Tibial nerve (tissue), 4 donors: ENCODE measurements at places on chromosomes 7 and 10. TPM values are rescaled to one million over a fixed set of nuclear protein-coding genes. Genes with fewer than 3 reads are reported as not detected.

GRCh38 chr10:29496341-29497162, 138.2 kb downstream of the SVIL start:
- peak; percentile 67 for DNase-seq

DNA sequence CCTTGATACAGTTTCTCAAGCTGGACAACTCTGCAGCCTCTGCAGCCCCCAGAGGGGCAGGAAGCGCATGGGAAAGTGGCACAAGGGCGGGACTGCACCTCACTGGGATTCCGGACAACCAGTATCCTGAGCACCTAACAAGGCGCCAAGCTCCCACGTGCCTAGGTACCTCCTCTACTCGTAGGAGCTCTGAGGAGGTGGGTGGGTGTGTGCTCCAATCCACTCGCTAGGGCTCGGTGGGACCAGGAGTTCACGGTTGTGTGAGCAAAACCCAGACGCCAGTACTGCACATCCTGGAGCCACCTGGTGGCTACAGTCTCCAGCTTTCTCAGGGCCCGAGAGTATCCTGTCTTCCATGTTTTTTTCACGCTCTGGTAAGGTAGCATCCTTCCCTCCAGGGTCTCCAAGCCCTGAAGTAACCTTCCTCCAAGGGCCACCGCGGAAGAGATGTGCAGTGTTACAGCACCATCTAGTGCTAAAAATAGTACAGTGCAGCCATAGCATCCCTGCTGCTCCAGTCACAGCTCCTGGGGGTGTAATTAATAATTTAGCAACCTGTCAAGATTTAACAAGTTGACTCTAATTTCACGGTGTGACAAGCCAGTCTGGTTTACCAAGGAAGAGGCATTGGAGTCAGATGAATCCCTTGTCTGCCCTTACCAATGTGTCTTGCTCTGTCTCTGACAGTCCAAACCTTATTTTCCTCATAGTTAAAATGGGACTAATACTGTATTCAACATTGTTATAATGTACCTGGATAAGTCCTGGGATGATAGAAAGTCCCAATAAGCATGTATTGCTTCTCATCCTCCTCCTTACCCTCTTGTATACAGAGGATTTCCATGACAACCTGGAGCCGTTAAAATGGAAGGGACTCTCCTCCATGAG, 70.4 kb downstream of the HERPUD2 start:
- DNase-seq: no peak

GRCh38 chr7:158682456-158682855, 22.1 kb downstream of the NCAPG2 start:
- DNase-seq: no peak

The HOXA11 gene
- 5.0 TPM for total RNA-seq

GRCh38 chr7:17532861-17533404, 234.5 kb downstream of the AHR start:
- DNase-seq: no peak

DNA sequence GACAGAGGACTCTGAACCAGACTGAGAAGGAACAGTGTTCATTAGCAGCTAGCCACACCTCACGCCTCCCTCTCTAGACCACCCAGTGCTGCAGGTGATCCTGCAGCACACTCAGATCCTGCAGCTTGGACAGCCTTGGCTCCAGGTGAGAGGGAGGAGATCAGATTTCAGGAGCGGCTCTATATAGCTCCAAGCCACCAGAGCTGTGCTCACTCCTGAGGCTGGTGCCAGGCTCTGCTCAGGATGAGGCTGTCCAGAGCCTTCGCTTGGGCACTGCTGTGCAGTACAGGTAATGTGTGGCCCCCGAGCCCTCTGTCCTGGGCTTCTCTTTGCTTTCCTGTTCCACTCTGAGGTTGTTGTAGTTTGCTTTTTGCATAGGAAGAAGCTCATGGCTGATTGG, 42.4 kb downstream of the C10orf120 start:
- DNase-seq: no peak

DNA sequence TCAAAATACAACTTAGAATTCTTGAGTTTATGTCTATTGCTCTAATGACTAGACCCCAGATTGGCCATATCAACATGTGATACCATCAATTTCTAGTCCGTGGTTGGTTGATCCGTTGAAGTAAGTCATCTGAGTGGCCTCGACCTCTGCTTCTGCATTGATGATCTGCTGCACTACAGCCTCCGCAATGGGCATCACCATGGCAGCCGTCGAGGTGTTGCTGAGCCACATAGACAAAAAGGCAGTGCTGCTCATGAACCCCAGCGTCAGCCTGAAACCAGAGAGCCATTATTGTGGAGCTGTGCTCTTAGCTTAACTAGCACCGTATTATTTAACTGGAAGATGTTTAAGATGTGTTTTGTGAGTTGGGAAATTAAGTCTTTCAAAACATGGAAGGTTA, 30.7 kb downstream of the SLC13A1 start:
- no peak for DNase-seq

GRCh38 chr7:100678291-100678984, 4.9 kb downstream of the GNB2 start:
- no peak for DNase-seq

The CCL24 gene
- total RNA-seq: not detected

GRCh38 chr7:33901847-33902246, 3.5 kb upstream of the BMPER start:
- DNase-seq: no peak

DNA sequence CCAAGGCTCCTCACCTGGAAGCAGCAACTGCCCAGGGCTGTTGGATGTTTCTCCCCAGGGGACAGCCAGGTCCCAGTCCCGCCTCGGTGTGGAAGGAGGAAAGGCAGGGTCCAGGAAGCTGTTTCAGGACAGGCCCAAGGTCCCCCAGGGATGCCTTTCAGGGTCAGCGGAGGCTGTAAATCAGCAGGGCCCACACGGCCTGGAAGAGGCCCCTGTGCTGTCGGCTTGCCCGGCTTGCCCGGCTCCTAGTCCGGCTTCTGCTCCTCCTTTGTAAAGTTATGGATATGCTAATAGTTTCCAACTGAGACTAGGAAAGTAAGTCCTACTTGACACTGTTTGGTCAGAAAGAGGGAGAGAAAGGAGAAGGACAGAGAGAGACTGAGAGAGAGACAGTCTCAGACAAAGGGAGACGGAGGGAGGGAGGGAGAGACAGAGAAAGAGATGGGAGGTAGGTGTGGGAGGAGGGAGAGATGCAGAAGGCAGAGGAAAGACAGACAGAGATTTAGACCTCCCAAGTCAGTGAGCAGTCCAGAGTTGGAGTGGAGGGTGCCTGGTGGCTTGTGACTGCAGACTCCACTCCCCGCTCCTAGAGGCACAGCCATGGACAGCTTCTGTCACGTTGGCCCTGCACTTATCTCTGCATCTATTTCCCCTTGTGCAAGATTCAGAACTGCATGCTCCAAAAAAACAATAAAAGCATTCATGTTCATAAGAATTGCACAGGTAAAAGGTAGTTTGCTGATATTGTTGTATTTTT, 10.5 kb downstream of the IKZF1 start:
- DNase-seq: no peak

DNA sequence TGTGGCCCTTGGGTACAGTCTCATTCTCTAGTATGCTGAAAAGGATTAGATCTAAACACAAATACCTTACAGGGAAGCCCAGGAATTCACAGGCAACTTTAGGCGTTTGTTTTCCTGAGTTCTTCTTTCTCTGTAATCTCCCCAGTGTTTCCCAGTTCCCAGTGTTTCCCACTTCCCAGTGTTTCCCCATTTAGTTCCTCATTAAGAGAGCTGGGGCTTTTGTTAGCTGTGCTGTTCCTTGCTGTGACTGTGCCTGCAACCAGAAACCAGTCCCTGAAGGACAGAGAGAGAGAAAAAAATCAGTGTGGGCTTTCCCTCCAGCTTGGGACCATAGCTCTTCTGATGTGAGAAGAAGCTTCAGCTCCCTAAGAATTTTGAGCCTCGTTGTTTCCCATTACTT, 802.9 kb upstream of the COBL start:
- no peak for DNase-seq

DNA sequence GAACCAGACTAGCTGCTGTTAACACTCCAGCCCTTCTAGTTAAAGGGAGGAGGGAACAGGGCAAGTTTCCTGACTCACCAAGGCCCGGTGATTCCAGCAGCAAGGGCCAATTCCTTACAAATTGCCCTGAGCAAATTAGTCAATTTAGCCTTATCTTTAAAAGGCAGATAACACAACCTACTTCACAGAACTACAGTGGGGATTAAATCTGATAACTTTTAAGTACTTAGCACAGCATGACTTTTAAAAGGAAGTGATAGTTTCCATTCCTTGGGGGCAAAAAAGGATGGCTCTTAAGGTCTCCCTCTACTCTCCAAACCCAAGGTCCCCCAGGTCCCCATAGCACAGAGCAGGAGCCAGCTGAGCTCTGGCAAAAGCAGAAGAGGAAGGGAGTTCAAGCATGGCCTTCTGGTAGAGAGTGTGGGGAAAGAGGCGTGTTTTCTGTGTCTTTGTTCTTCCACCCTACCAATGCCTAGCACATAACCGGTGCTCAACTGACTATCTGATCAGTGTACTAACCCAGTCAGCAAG, 4.0 kb downstream of the CDCA7L start:
- DNase-seq: no peak

The ADCK2 gene
- 34.5 TPM for total RNA-seq

The CFAP70 gene
- 8.6 TPM for total RNA-seq

The C10orf90 gene
- total RNA-seq: not detected

The OR2A42 gene
- total RNA-seq: not detected

The PCLO gene
- total RNA-seq: under 0.01 TPM

DNA sequence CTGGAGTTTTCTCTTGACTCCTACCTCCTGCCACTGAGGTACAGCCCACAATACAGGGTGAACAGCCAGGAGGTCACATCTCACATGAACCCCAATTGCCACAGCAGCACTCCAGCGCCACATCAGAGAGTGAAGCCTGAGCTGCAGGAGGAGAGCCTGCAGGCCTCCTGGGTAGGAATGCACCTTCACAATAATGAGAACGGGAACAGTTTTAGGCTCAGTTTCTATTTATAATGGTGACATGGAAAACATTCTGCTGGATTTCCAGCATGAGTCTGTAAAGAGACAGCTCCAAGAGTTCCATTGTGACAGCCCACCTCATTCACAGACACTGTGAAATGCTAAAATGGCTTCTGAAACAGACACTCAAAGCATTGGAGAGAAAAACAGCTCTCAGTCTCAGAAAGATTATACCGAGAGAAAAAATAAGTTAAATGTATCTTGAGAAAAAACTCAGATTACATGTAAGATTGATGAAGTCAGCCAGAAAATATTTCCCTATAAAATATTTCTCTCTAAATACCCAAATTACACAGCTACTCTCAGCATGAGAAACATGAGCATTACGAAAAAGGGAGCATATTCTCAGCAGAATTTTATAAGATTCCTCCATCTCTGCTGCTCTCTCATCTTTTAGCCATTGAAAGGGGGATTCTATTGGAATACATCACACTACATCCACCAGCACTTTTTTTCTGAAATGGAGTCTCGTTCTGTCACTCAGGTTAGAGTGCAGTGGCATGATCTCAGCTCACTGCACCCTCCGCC, 11.3 kb downstream of the ZNF680 start:
- no peak for DNase-seq

GRCh38 chr7:7732621-7733281, 14.3 kb upstream of the RPA3 start:
- no peak for DNase-seq

The PDGFA gene
- 44.7 TPM for total RNA-seq

The CUBN gene
- 38.5 TPM for total RNA-seq

DNA sequence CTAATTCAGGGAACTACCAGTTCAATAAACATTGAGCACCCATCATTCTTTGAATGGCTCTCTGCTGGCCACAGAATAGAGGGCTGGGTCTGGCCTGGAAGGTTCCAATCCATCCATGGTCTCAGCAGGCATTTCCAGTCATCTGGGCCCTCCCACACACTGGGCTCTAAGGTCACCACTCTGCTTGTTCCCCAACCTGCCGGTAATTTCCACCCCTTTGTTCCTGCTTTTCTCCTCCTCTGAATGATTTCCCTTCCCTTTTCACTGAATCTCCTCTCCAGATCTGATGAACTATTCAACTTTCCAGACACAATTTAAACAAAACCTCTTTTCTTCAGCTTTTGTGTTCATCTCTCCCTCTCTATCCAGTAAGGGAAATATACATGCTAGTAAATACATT, 2.6 kb downstream of the BZW2 start:
- DNase-seq: no peak

The IL2RA gene
- not detected for total RNA-seq

The SNCG gene
- total RNA-seq: 138 TPM

GRCh38 chr7:126778101-126778500, 474.6 kb downstream of the GRM8 start:
- no peak for DNase-seq

GRCh38 chr7:134850066-134850465, 70.6 kb downstream of the CALD1 start:
- DNase-seq: no peak

GRCh38 chr7:42235741-42236161, 1.3 kb downstream of the GLI3 start:
- DNase-seq: no peak

DNA sequence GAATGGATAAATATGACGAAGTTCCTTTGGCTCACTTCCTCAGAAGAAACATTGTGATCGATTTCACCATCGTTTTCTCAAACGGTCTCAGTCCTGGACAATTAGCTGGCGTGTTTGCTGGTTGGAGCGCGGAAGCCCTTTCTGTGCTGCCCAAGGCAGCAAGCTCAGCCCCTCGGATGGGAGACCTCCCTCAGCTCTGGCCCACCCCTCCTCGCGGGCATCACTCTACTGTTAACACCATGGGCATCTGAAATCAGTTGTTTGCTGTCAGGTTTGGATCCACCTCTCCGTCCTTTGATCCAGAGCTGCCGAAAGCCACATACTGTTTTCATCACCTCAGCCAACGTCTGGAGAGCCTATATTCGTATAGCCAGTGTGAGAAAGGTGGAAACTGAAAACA, 68.2 kb downstream of the C10orf143 start:
- DNase-seq: no peak

The BICC1 gene
- 29.9 TPM for total RNA-seq

The PON3 gene
- 3.3 TPM for total RNA-seq

DNA sequence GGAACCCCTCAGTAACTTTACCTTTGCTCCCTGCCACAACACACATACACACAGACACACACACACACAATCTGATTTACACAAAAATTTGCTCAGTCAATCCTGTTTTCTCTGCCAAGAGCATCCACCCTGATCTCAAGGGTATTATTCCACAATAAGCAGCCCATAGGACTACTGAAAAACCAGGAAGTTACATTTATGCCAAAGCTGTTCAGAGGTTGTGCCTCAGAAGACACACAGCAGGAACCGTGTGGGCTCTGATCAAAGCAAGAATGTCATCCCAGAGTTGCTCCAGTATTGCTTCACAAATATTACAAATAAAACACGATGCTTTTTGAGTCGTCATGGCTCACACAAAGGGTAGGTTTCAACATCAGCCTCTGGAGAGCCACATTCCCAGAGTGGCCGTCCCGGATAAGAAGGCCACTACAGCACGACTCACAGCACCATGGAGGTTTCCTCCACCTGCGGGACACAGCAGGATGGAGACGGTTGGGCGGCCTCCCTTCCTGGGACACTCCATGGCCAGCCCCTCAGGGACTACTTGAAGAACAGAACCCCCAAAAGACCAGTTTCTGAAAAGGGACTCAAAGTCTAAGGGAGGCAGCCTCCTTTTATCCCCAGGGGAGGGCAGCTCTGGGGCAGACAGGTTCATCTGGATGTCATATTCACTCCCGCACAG, 1.6 kb downstream of the AIFM2 start:
- no peak for DNase-seq

GRCh38 chr10:44714451-44714850, 196.7 kb upstream of the TMEM72 start:
- DNase-seq: no peak
